GM20000 (cell line): ENCODE measurements at places on chromosomes 3 and 15.

DNA sequence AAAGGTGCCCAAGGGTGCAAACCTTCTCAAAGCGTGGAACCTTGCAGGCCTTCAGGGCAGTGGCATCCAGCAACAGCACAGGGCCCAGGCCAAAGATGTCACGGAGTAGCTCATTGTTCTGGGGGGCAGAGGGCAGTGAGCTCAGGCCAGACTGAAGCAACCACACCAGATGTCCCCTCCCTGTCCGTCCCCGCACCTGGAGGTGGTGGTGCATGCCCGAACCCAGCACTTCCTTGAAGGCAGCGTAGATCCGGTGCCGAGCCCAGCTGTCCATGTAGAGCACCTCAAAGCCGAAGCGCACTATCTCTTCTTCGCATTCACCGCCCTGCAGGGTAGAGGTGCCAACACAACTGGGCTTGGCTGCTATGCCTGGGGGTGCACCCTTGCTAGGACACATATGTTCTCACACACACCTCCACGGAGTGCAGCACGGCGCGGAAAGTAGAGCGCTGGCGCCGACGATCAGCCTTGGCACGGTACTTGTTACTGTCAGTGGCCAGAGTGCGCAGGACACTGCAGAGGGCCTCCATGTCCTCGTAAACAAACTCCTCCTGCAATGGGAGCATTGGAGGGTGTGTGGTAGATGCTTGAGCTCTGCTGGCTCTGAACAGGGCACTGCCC is 3.7 kb downstream of the IFRD2 start:
- DNase-seq, result no peak

DNA sequence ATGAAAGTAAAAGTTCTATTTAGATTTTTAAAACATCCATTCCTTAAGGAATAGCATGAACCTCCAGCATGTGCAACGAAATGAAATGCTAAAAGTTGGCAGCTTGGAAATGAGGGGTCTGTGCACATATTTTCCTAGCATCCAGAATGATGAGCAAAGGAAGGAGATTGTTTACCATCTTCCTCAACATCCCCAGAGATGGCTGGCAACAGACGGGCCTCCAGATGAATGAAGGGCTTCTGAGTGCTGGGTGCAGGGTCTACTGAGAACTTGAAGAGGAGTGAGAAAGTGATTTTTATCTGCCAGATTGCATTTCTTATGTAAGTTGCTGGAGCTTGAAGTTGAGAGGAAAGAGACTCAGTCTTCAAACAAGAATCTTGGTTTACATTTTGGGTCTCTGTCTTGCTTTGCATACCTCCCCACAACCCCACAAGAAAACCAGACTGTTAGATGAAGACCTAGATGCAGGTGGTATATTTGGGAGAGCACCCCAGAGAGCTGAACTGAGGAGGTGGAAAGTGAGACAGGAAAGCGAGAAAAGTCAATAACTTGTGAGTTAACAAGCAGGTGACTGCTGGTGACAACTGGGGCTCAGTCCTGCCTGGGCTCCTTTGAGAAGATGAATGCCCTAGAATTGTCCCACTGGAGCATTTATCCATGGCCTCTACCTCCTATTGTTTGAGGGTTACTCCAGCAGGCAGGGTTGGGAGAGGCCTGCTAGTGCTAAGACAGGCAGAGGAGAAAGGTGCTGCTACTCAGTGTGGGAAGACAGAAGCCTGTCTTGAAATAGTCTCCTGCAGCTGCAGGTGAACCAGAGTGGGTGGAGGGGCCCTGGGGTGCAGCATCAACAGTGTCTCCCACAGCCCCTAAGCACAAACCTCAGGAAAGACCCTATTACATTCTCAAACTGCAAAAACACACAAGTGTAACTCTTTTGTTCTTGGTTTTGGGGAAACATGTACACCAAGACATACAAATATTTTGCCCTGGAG is 10.5 kb upstream of the CCK start:
- DNase-seq, result peak; percentile 51

DNA sequence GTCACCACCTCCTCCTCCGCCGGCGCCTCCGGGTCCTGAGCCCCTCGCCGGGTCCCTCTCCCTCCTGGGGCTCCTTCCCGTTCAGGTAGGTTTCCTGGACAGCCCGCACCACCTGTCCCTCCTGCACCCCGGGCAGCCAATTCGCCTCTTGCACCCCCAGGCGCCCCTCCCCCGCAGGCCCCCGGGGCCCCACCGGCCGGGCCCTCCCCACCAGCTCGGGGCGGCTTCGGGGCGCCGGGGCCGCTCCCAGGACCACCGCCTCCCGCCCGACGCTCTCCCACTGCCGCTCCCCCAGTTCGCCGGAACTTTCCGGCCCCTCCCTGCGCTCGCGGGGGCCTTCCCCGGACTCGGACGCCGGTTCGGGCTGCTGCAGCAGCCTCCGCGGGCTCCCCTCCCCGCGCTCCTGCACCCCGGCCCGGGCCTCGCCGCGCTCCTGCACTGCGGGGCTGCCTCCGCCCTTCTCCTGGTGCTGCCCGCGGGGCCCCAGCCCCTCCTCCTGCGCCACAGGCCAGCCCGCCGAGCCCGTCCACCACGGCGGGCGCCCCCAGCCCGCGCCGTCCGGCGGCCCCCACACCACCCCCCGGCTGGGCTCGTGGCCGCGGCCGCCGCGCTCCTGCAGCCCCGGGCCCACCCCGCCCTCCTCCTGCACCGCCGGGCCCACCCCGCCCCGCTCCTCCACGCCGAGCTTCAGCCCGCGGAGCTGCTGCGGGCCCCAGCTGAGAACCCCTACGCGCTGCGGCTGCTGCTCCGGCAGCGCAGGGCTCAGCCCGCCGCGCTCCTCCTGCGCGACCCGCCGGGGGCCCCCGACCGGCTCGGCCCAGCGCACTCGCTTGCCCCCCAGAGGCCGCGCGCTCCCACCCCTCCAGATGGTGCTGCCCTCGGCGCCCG is 587 bp upstream of the TNK2 start:
- peak; percentile 74 for DNase-seq

- peak; percentile 86 for DNase-seq
Observed at GRCh38 chr15:74776821-74777768, 4.8 kb upstream of the CSK start.

GRCh38 chr3:135034891-135035440 is 239.9 kb downstream of the EPHB1 start:
- DNase-seq, result no peak
